Activated naive CD8-positive, alpha-beta T cell treated with anti-CD3 and anti-CD28 coated beads, Interleukin-2, amount 50 U/mL, for 16 hours (primary cell): ENCODE measurements at places on chromosomes 1 and 21.

GRCh38 chr1:31786366-31787060, 22.4 kb upstream of the ADGRB2 start:
- DNase-seq, result no peak

- DNase-seq, result no peak
These were observed 85.1 kb downstream of the LBR start for GRCh38 chr1:225342695-225343094.

DNA sequence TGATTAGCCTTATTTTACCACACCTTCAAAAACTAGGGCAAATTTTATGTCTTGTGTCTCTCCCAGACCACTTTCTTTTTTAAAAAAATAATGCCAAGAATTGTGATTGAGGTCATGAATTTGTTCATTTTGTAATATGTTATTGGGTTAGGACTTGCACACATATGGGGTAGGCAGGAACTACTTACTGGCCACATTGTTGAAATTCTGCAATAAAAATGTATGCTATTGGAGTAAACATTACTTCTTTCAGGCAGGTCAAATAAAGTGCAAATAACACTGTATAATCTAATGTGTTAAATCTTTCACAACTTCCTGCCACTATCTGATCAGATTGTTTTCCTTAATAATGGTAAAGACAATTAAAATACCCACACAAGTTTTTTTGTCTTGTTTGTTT, 166.6 kb upstream of the COL11A1 start:
- no peak for DNase-seq

DNA sequence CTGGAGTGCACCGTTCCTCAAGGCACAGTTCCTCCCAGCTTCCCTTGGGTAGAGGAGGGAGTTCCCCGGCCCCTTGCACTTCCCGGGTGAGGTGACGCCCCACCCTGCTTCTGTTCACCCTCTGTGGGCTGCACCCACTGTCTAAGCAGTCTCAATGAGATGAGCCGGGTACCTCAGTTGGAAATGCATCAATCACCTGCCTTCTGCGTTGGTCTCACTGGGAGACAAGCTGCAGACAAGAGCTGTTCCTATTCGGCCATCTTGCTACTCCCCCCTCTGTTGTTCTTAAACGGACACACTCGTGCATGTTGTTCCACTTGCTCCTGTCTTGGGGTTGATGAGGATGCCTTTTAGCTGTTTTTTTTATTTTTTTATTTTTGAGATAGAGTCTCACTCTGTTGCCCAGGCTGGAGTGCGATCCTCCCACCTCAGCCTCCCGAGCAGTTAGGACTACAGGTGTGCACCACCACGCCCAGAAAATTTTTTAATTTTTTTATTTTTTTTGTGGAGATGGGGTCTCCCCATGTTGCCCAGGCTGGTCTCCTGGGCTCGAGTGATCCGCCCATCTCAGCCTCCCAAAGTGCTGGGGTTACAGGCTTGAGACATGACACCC, 3.0 kb upstream of the MORC3 start:
- DNase-seq, result no peak

GRCh38 chr1:218556016-218556415, 210.9 kb downstream of the TGFB2 start:
- no peak for DNase-seq

DNA sequence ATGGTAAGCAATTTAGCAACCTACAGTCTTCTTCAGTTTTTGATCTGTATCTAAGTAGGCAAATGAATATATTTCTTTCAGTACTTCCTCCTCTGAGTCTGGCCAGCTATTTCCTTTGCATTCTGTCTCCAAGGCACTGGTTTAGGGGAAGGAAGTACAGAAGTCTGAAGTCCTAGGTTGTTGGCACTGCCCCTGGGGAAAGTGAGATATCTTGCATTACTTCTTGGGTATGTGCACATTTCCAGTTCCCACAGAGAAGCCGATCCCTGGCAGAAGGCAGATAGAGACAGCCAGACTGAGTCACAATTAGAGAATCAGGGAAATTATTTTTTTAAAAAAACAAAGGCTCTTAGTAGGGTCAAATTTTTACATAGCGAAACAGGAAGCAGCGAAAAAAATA, 98.8 kb downstream of the RASAL2 start:
- no peak for DNase-seq

GRCh38 chr1:202018468-202019234, 8.3 kb downstream of the ELF3 start:
- DNase-seq, result no peak

- no peak for DNase-seq
These were observed 5.7 kb upstream of the CPLANE2 start for GRCh38 chr1:16242556-16243214.

GRCh38 chr1:25792115-25792514, 7.9 kb upstream of the SELENON start:
- no peak for DNase-seq
